ENCODE measurements at places on chromosomes 6 and 20.

DNA sequence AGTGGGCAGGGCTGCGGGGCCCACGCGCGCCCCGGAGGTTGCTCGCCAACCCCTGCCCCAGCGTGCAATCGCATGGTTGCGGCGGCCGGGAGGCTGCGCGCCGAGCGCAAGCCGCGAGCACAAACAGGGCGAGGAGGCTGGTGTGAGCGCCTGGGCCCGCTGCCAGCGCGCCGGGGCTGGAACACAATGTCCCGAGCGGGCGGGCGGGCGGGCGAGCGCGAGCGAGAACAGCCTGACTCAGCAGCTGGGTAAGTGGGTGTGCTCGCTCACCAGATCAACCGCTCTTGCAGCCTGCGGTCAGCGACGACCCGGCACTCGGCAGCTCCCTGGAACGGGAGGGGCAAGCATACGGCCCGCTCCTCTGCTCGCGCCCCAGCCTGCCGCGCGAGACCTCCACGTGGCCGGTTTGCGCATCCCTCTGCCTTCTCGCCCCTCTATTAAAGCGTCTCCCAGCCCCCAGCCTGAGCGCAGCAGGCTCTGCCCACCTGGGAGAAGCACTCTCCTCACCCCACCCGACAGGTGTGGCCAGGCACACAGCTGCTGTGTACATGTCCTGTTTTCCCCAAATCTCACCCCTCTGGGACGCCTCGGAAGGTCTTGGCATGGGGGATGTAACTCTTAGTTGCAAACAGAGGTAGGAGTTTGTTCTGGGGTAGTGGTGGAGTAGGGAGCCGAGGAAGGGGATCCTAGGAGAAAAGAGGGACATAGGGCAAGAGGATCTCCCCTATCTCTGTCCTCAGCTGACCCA lies 8.7 kb upstream of the ARMC12 start:
- peaks cover 58% of the 10 kb centered on the region for H3K4me1 ChIP-seq
- no peaks in the 10 kb centered on the region for H3K27me3 ChIP-seq
- peak overlapping the region; percentile 76 for H3K27ac ChIP-seq
- no peak for DNase-seq
- H3K4me3 ChIP-seq, result peak overlapping the region; percentile 82

DNA sequence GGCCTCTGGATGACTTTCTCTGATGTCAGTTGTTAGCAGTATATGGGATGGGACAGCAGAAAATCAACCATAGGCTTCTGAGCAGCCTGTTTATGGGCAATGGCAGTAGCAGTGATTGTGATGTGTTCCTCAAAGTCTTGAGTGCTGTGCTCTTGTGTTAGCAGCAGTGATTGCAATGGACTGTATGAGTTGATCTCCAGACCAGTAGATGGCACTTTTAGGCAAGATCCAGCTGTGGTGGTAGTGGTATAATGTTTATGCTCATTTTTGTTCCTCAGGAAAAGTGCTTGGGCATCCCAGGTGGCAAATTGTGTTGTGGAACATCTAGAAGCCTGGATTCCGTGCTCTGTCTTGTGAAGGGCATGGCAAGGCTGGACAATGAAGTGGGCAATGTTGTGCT lies 181.6 kb upstream of the SYNCRIP start:
- H3K4me3 ChIP-seq, result no peak overlapping the region
- H3K36me3 ChIP-seq, result no peaks in the 10 kb centered on the region
- H3K27me3 ChIP-seq, result no peaks in the 10 kb centered on the region
- DNase-seq, result no peak
- H3K4me1 ChIP-seq, result no peaks in the 10 kb centered on the region

DNA sequence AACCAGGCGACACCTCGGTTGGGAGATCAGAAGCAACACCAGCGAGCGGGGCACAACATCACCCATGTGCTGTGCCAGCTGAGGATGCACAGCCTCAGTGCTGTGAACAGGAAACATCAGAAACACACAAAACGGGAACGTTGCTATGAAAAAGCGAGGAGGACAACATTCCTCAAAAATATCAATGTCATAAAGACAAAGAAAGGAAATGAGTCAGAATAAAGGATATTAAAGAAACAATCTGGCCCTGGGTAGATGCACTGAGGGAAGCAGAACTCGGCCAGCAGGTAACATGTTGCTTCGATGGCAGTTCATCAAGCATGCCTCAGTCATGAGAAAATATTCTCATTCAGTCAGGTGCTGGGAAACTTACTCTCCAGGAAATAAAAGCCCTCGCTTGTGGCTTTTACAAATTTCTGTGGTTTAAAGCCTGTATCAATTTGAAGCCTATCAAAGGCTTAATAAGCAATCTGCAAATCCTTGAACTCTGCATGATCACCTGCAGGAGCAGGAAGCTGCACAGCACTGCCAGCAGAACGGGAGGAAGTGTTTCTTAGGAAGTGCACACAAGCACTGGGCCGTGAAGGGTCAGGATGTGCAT lies 77.5 kb downstream of the GINS1 start:
- H3K4me3 ChIP-seq, result no peak overlapping the region
- no peaks in the 10 kb centered on the region for H3K4me1 ChIP-seq
- no peak overlapping the region for H3K27ac ChIP-seq
- no peak for DNase-seq
- H3K27me3 ChIP-seq, result no peaks in the 10 kb centered on the region

GRCh38 chr20:64055396-64055892 lies 6.0 kb upstream of the SOX18 start:
- H3K4me1 ChIP-seq, result peaks cover 48% of the 10 kb centered on the region
- no peak for DNase-seq
- H3K36me3 ChIP-seq, result no peaks in the 10 kb centered on the region
- no peaks in the 10 kb centered on the region for H3K27me3 ChIP-seq

GRCh38 chr6:3724451-3725144 lies 26.9 kb downstream of the PXDC1 start:
- DNase-seq, result no peak
- H3K4me3 ChIP-seq, result no peak overlapping the region
- no peaks in the 10 kb centered on the region for H3K27me3 ChIP-seq
- H3K27ac ChIP-seq, result no peak overlapping the region
